Calu3 (cell line): ENCODE measurements at places on chromosomes 3 and 15. TPM values are rescaled to one million over a fixed set of nuclear protein-coding genes. Genes with fewer than 3 reads are reported as not detected.

CHRFAM7A gene
- 1.4 TPM in 1 of 2 replicates, not detected in the other for total RNA-seq

DNA sequence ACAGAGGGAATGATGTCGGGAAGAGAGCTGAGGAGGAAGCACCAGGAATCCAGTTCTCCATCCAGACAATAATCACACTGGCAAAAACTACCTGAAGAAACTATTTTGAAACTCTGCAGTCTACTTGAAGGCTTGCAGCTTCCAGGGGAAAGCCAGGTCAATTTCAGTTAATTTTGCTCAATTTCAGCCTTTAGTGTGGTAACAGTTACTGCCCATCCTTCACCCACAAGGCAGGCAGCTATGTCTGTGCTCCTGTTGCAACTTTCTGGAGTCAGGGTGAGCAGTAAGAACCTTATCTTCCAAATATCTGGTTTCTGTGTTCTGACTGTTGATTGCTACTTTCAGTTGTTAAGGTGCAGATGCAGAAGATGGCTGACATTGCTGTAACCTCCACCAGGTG is 221.7 kb downstream of the ADAMTS17 start:
- no peak for DNase-seq

DNA sequence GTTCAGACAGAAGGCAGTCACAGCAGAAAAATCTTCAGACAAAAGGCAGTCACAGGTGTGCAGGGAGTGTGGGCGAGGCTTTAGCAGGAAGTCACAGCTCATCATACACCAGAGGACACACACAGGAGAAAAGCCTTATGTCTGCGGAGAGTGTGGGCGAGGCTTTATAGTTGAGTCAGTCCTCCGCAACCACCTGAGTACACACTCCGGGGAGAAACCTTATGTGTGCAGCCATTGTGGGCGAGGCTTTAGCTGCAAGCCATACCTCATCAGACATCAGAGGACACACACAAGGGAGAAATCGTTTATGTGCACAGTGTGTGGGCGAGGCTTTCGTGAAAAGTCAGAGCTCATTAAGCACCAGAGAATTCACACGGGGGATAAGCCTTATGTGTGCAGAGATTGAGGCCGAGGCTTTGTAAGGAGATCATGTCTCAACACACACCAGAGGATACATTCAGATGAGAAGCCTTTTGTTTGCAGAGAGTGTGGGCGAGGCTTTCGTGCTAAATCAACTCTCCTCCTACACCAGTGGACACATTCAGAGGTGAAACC is 27.6 kb downstream of the ZNF589 start:
- peak; percentile 74 for DNase-seq

DNA sequence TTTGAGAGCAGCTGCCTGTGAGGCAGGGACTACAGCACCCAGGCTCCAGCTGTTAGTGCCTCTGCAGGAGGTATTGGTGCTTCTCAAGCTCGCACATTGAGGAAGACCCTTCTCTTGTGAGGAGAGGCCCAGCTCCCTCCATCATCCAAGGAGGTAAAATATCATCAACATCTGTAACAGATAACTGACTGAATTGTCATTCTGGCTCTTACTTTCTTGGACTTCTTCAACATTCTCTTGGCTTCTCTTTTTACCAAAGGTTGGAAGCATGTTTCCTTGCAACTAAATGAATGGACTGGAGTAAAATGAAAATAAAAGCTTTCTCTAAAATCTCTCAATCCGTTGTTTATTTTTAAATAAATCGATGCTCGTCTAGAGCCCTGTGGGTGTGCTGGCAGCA is 53.1 kb upstream of the PXYLP1 start:
- DNase-seq, result no peak

- no peak for DNase-seq
Observed at GRCh38 chr3:53646723-53647122, 152.3 kb downstream of the CACNA1D start.

DNA sequence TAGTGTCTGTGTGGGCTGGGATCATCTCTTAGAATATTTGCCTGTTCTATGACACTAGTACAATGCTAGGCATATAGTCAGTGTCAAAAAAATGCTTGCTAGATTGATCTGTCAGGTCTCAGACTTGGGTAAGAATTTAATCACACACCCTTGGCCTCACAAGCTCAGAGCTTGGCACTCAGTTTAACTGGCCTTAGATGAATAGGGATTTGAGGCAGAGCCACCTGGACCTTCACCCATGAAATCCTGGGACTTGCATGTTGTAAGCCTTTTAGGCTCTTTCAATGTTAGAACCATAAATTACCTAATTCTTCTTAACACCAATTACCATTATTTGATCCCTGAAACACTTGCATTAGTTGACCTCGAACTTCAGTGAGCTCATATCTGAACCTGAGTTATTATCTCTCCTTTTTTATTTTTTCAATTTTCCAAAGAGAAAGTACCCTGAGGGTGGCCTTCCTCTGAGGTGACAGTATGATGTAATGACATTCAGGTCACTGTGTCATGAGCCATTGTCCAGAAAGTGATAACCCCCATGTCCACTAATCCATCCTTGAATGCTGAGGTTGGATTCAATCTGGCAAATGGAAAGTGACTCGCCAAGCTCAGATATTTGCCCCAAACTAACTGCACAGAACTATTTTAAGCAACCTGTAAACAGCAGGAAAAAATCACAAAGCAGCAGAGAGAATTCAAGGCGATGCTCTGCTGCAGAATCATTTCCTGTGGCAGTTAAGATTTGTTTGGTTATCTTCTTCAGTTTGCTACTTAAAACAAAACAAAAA is 615.2 kb upstream of the NR2F2 start:
- no peak for DNase-seq

DNA sequence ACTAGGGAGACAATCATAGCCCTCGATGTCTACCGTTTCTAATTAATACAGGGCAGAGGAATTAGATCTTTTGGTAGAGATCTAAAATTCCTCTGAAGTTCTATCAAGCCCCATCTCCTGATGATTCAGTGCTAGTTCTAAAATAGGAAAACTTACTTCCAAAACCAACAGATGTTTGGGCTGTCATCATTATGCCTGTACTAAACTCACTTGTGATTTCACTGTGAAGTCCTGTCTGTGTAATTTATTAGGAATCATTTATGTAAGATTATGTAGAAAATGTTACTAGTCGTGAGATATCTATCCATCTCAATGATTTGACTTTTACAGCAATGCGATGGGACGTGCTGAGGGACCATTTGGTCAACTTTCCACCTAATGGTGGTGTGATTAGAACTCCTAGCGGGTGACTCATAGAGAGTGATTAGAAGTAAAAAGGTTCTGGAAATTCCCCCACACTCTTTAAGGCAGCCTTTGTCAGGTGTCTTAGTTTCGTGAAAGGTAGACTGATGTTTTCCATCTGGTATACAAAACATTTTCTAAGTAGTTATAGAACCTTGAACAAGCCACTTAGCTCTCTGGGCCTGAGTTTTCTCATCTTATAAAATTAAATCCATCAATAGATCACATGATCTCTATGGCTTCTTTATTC is 34.2 kb downstream of the LIPC start:
- DNase-seq, result no peak

PRSS50 gene
- total RNA-seq, result not detected in 2 replicates

DNA sequence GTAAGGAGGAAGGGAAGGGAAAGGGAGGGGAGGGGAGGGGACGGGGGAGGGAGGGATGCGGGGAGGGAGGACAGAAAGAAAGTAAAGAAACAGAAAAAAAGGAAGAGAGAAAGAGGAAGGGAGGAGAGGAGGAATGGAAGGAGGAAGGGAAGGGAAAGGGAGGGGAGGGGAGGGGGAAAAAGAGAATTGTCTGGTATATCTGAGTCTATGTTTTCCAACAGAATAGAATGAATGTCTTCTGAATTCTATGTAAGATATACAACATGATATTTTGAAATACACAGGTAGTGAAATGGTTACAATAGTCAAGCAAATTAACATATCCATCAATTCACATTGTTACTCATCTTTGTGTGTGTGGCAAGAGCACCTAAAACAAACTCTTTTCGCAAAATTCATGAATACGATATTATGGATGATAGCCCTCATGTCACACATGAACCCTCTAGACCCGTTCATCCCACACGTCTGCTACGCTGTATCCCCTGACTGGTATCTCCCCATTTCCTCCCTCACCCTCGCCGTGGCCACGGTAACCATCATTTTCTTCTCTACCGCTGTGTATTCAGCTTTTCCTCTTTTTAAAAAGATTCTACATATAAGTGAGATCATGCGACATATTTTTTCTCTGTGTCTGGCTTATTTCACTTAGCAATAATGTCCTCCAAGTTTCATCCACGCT is 168.9 kb downstream of the XXYLT1 start:
- DNase-seq, result no peak

ELP6 gene
- 23.4 and 23.6 TPM in 2 replicates for total RNA-seq

RAB27A gene
- total RNA-seq, result 25.1 and 28.9 TPM in 2 replicates

GPR176 gene
- 7.3 and 10.2 TPM in 2 replicates for total RNA-seq

- DNase-seq, result peak; percentile 38
Observed at GRCh38 chr15:62115847-62116246, 49.1 kb downstream of the C2CD4A start.

SOX14 gene
- total RNA-seq, result not detected in 2 replicates
